ENCODE measurements at places on chromosomes 11 and 22.

DNA sequence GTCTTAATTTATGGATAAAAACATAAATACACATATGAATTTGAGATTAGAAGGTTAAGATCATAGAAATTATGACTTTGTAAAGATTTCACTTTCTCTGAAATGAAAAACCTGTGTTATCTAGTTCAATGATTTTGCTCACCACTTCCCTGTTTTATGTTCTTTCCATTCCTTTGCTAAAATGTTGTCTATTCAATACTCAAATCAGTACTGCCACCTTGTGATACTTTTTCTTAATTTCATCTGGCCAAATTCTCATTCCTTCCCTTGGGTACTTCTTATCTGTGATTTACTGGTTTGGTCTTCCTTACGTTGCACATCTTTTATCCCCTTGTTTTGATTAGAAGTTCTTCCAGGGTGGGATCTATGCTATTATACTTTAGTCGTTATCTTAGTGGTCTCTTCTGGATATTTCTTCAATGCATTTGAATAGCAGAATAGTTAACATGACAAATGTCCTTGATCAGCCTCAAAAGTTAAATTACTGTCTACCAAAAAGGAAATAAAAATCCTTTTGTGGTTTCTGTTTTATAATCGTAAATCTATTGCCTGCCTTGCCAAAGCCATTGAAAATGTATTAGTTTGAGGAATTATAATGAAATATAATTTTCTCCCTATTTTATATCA lies 197.0 kb downstream of the PGR start:
- DNase-seq, result peak; percentile 24

- DNase-seq, result no peak
These were observed 514.2 kb downstream of the SOX6 start for GRCh38 chr11:15841931-15842740.

GRCh38 chr22:45578524-45579147 lies 76.0 kb downstream of the FBLN1 start:
- no peak for DNase-seq

DNA sequence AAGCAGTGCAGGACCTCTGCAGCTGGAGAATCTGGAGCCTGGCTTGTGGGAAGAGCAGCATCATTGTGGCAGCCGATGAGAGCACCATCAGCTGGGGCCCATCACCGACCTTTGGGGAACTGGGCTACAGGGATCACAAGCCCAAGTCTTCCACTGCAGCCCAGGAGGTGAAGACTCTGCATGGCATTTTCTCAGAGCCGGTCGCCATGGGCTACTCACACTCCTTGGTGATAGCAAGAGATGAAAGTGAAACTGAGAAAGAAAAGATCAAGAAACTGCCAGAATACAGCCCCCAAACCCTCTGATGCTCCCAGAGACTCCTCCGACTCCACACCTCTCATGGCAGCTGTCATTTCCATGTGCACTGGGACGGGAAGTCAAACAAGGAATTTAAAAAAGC lies 35.6 kb downstream of the ASRGL1 start:
- no peak for DNase-seq

GRCh38 chr22:49426098-49426497 lies 401.6 kb downstream of the BRD1 start:
- DNase-seq, result no peak

DNA sequence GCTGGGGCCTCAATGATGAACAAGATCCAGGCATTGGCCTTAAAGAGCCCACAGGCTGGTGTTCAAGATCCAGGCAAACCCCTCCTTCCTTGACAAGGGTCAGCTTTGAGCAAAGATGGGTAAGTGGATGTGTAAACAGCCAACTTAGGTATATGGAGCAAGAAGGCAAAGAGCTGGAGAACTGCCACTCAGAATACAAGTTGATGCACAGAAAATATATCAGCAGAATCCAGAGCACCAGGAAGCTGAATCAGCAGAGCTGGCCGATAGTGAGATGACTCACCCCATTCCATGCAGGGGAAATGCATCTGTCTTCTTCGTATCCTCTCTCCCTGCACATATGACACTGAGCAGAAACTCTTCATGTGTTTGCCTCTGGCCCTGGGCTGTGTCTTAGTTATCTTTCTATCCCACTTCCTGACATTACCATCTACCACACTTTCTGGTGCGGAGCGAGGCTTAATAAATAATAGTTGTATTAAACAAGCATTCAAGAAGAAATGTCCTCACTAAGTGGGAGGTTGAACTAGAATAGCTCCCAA lies 57.8 kb downstream of the ENDOD1 start:
- no peak for DNase-seq

- DNase-seq, result no peak
These were observed 53.1 kb downstream of the FBXO7 start for GRCh38 chr22:32527756-32528155.

DNA sequence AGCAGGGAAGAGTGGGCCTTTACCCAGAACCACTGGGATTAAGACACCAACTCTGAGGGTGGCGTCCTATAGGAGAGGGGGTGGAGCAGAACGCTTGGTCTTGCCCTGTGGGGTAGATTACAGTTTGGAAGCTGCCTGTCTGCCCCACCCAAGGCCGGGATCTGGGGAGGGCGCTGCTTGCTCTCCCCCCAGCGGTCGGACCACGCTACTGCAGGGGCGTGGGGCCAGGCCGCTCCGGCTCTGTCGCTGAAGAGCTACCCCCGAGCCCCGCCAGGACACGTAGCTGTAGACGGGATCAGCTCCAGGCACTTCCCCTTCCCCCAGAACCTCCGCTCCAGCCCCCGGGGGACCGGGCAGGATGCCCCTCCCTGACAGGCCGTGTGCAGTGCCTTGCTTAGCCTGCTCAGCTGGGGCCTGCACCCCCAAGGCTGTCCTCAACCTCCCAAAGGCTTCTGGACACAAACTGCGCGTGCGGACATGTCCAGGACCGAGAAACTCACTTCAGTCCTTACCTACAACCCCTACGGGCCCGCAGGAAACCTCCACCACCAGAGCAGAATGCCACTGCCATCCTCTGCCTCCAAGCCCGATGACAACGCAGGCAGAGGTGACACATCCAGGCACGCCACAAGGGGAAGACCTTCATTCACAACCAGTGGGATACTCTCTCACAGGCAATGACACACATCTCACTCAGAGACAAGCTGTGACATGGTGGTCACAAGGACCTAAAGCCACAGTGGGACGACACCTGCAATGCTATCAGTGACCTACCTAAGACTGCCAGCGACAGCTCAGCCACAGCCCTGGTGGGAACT lies 3.6 kb downstream of the AHNAK start:
- DNase-seq, result peak; percentile 85

- no peak for DNase-seq
These were observed 3.3 kb downstream of the CAPN5 start for GRCh38 chr11:77069969-77070582.

- DNase-seq, result peak; percentile 75
These were observed 1.1 kb upstream of the EXT2 start for GRCh38 chr11:44094260-44094868.
